Left renal cortex interstitium (tissue), 4 donors: ENCODE measurements at places on chromosomes 1 and 21.

DNA sequence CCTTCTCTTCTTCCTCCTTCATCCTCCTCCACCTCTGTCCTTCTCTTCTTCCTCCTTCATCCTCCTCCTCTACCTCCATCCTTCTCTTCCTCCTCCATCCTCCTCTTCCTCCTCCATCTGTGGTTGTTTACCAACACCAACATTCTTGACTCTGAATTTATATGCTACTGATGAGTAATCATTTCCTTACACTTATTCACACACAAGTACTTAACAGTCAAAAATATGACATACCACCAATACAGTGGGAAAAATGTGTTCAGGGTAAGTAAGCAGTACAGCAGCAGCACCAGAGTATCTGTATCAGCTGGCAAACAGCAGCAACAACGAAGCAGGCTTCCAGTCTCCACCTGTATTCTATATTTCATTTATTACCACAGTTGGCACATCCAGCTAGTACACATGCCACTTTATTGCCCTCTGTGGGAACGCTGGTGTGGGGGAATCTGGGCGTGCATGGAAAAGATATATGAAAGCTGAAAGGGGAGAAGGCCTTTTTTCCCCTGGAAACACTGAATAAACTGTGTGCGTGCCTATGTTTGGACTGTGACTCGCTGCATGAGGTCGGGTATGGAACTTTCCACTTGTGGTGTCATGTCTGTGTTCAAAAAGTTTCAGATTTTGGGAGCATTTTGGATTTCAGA lies 16.0 kb downstream of the ADSS2 start:
- no peak for DNase-seq

DNA sequence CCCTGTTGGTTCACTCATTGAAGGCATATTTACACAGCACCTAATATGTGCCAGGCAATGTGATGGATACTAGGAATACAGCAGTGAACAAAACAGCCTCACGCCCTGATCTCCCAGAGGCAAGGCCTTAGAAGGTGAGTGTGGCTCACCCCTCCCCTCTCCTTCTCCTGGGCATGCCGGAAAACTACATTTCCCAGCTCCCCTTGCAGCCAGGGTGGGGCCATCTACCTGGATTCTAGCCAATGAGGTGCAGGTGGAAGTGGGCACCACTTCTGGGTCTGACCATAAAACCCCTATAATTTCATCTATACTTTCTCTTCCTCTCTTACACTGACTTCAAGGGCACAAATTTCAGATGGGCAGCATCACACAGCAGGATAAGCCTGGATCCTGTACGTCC lies 63.8 kb downstream of the FBXO2 start:
- no peak for DNase-seq

- DNase-seq: no peak
Observed at GRCh38 chr1:31643976-31644559, 608 bp downstream of the PEF1 start.

DNA sequence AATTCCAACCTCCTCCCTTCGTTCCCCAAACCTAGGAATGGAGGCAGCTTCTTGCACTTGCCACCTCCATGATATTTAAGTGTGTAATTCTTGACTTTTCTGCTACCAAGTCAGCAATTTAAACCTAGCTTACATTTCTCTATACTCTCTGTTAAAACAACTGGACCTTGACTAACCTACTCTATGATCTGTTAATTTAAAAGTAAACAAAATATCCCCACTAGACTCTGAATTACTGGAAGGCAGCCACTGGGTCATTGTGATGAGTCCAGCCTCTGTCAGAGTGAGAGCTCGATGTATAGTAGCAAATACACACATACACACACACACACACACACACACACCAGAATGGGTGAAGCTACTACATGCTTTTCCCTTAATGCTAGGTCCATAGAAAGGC lies 40.0 kb upstream of the DHCR24 start:
- DNase-seq: no peak

GRCh38 chr1:200919386-200919785 lies 24.7 kb downstream of the INAVA start:
- DNase-seq: no peak

- DNase-seq: no peak
Observed at GRCh38 chr1:9654051-9654833, 2.7 kb downstream of the PIK3CD start.

GRCh38 chr1:3188150-3188971 lies 119.4 kb downstream of the PRDM16 start:
- DNase-seq: no peak

- DNase-seq: no peak
Observed at GRCh38 chr1:152107984-152108881, 7.0 kb downstream of the TCHH start.

DNA sequence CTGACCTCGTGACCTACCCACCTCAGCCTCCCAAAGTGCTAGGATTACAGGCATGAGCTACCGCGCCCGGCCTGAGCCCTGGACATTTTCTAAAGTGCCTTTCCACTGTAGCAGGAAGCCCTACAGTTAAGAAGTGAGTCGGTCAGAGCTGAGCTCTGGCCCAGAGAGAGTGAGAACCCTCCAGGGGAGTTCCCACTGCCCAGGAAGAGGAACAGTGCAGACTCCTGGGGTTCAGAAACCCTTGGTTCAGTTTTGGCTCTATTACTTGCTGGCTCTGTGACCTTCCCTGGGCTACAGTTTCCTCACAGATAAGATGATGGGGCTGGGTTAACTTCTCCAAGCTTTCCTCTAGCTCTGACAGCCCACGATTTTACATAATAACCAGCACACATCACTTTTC lies 20.9 kb downstream of the SLC9A1 start:
- DNase-seq: no peak

DNA sequence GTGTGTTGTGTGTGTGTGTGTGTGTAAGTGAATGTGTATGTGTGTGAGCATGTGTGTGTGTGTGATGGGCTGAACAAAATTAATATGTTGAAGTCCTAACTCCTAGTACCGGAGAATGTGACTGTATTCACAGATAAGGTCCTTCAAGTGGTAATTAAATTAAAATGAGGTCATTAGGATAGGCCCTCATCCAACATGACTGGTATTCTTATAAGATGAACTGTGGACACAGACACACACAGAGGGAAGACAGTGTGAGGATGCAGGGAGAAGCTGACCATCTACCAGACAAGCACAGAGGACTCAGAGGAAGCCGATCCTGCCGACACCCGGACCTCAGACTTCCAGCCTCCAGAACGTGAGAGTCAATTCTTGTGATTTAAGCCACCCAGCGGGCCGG lies 91.2 kb upstream of the PGBD5 start:
- DNase-seq: no peak

DNA sequence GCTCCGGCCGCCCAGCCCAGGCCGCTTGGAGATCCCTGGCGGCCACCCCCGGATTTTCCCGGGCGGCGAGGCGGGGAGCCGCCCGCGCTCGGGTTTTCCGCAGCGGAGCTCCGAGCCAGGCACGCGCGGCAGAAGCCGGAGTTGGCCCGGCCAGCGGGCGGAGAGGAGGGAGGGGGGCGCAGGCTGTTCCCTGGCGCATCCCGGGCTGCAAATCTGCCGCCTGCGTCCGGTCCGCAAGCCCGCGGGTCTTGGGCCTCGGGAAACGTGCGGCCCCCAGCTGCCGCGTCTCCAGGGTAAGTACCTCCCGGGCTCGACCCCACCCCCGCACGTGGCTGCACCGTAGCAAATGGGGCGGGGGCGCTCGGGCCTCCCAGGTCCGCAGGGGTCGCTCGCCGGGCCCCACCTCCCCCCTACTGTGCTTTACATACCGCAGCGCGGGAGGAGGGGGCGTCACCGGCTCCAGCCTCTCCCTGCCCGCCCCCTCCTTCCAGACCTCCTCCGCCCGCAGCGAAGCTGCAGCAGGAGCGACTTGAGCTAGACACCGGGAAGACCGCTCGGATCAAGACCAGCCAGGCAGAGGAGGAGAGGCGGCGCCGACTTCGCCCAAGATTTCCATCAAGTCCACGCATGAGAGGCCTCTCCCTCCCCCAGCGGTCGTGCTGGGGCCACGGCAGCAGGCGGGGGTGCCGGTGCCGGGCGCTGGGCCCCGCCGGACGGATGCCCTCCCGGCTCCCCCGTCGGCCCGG lies 1.6 kb downstream of the TMEM200B start:
- no peak for DNase-seq

GRCh38 chr1:223837206-223837605 lies 8.5 kb downstream of the TP53BP2 start:
- no peak for DNase-seq

DNA sequence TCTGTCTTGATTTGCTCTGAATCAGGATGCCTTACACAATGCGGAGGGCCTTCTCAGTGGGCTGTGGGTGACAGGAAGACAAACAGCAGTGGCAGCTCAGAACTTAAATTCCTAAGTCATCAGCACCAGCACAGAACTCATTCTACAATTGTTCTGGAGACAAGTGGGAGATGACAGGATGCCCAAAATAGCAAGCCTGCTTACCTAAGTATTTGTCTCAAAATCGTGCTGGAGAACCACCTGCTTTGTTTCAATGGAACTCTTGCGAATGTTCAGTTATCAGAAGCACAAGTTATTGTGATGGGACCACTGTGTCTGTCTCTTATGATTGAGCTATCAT lies 76.1 kb downstream of the VCAM1 start:
- DNase-seq: no peak

GRCh38 chr1:39142401-39143060 lies 62.0 kb upstream of the MACF1 start:
- DNase-seq: no peak

GRCh38 chr1:220917535-220918209 lies 38.4 kb downstream of the HLX start:
- DNase-seq: no peak

DNA sequence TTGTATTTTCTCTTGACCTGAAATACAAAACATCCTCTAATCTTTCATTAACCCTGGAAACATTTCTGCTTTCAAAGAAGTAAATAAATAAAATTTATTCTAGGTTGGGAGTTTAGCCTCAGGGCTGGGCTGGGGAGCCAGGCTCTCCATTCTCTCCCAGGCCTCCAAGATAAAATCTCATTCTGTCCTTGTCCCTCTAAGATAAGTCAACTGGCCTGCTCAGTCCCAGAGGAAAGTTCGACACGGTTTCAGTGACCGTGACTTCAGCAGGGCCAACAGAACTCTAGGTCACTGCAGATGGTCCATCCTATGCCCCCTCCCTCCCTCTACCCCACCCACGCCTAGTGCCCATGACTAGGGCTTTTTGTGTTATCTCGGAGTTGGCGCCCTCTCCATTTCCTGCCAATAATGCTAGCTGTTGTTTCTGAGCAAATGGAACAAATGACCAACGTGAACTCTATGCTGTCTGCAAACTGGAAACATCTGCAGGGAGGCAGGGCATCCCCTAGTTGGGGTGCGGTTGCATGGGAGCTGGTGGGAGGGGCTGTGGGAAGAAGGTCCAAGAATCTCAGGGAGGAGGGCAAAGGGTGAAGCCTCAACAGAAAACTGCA lies 10.1 kb upstream of the ADORA3 start:
- no peak for DNase-seq

GRCh38 chr21:24223624-24224023 lies 1383.7 kb downstream of the MRPL39 start:
- DNase-seq: no peak

GRCh38 chr1:204673909-204674649 lies 11.5 kb downstream of the LRRN2 start:
- DNase-seq: no peak

GRCh38 chr1:150619576-150620509 lies 9.6 kb downstream of the ENSA start:
- DNase-seq: no peak

DNA sequence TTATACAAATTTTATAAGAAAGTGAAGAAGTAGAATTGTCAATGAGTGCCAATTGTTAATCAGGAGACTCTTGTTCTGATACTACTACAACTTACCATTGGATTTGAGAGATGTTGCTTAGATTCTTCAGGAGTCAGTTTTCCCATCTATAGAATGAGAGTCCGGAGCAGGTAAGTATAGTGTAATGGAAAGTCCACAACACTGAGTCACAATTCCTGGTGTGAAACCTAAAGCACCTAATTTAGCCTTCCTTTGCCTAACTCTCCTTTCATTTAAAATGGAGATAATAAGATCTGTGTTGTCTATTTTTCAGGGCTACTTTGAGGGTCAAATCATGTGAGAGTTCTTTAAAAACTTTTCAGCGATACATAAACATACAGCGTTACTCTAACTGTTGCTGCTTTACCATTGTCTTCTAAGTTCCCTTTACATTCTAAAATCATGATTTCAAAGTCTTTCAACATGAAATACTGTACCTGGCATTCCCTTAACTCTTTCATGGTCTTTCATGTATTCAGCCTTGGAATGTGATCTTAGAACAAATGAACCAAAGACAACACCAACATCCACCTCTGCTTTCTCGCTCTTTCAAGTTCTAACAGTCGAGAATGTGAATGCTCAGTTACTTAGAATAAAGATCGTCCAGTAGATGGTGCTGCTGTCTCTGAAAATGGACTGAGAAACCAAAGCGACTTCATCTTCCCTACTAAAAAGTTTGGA lies 90.9 kb downstream of the SLC30A10 start:
- DNase-seq: peak; percentile 15

- no peak for DNase-seq
Observed at GRCh38 chr1:147613506-147613905, 56.8 kb downstream of the ACP6 start.

DNA sequence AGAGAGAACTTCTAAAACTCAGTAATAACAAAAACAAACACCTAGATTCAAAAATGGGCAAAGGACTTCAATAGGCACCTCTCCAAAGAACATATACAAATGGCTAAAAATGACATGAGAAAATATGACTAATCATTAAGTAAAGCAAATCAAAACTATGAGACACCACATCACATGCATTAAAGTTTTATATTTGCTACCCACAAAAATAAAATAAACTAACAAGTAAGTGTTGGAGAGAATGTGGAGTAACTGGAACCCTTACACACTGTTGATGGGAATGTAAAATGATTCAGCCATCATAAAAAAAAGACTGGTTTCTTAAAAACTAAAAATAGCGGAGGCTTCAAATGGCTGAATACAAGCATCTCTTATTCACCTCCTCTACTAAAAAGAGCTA lies 262.1 kb upstream of the PKN2 start:
- DNase-seq: no peak
